Omental fat pad (tissue), 4 donors: ENCODE measurements at places on chromosomes 16 and 17.

DNA sequence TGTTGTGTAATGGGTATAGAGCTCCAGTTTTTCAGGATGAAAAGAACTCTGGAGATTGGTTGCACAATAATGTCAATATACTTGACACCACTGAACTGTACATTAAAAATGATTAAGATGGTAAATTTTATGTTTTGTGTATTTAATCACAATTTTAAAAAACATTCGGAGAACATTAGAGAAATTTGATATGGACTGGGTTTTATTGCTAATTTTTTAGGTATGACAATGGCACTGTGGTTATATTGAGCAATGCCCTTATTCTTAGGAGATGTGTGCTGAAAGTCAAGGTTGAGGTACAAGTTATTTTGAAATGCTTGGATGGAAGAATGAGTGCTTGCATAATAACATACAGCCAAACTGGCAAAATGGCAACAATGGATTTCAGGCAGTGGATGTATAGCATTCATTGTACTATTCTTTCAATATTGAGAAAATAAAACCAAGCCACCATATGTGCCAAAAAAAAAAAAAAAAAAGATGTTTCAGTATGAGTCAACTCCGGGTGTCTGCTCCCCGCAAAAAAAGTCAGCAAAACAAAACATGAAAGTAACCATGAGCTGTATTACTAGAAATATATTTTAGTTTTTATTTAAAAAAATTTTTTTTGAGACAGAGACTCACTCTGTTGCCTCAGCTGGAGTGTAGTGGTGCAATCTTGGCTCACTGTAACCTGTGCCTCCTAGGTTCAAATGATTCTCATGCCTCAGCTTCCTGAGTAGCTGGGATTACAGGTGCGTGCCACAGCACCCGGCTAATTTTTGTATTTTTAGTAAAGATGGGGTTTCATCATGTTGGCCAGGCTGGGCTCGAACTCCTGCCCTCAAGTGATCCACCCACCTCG, 19.8 kb downstream of the HOXB1 start:
- no peak for DNase-seq

- DNase-seq, result no peak
Observed at GRCh38 chr17:71398025-71398424, 722.8 kb upstream of the SOX9 start.

GRCh38 chr16:87681981-87682570, 79.8 kb downstream of the JPH3 start:
- no peak for DNase-seq

- no peak for DNase-seq
Observed at GRCh38 chr16:87098976-87099720, 218.0 kb downstream of the C16orf95 start.

GRCh38 chr16:24976061-24976779, 38.9 kb downstream of the ARHGAP17 start:
- DNase-seq, result no peak

GRCh38 chr17:11898526-11899235, 98.6 kb downstream of the ZNF18 start:
- no peak for DNase-seq

- no peak for DNase-seq
Observed at GRCh38 chr17:17493986-17494466, 2.2 kb downstream of the RASD1 start.

GRCh38 chr17:81345228-81346089, 49.8 kb upstream of the BAHCC1 start:
- no peak for DNase-seq

GRCh38 chr17:48462946-48463345, 32.9 kb upstream of the SKAP1 start:
- DNase-seq, result no peak

GRCh38 chr16:81481207-81481821, 36.7 kb downstream of the CMIP start:
- no peak for DNase-seq

- DNase-seq, result no peak
Observed at GRCh38 chr16:27029525-27029924, 37.2 kb upstream of the C16orf82 start.

DNA sequence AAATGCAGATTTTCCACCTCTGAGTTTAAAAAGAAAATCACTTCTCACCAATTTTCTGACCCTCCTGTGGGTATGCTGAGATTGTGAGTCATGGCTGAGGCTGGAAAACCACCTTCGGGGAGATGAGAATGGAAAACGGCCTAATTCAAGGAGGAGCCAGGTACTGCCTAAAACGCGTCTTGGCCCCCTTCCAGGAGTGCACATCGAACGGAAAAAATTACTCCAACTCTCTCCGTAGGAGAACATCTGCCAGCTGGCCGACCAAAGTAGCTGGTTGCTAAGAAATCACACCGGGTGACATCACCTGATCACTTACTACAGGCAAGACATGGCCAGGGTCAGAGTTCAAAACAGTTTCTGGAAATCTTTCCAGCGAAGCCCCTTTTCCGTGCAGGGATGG, 107.6 kb downstream of the ZNF423 start:
- DNase-seq, result peak; percentile 63

DNA sequence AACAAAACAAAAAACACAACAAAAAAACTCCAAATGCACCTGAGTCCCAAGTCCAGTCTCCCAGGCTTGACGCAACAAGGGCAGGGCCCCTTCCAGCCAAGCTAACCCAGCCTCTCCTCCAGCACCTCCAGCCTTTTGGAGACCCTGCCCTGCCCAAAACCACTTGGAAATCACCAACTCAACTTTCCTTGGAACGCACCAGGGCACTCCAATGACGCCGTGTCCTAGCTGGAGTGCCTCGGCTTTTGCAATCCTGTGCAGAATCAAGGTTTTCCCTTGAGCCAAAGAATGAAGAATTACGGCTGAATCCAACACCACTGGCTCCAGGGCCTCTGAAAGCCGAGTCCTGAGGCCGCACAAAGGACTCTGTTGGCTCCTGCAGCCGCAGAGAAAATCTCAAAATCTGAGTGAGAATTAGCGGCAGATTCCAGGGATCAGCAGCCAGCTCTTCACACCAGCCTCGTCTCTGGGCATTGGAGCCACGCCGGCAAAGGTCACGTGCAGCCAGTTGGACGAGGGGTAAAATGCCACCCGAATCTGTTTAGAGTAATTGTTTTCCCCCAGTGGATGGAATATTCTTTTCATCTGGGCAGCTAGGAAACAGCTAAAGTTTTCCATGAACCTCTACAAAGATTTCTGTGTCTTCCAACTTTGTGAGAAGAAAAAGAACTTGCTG, 9.7 kb upstream of the BAIAP2 start:
- no peak for DNase-seq

DNA sequence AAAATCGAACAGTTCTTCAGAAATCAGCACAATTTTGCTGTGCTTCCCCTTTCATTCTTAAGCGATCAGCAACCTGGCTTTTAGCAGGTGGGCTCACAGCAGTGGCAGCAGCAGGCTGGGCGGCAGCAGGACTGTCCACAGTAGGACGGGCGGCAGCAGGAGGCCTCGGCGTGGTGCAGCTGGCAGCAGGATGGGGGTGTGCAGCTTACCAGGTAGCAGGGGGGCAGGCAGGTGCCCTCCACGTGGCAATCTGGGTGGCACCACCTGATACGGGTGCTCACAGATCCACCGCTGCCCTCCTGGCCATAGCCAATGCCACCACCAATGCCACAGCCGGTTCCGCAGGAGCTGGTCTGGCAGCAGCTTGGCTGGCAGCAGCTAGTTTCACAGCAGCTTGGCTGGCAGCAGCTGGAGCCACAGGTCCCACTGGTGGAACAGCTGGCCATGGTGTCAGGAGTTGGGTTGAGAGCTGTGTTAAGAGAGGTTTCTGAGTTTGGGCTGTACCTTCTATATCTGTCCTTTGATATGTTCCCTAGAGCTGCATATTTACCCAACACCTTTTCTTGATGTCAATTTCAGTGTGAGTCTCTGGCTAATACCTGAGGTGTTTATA, at the start of gene KRTAP1-4:
TSS of gene KRTAP1-4 (minus strand) at position 563 of the 613 bp plus-strand sequence. CDS start at position 446, 117 bp downstream.
- no peak for DNase-seq

DNA sequence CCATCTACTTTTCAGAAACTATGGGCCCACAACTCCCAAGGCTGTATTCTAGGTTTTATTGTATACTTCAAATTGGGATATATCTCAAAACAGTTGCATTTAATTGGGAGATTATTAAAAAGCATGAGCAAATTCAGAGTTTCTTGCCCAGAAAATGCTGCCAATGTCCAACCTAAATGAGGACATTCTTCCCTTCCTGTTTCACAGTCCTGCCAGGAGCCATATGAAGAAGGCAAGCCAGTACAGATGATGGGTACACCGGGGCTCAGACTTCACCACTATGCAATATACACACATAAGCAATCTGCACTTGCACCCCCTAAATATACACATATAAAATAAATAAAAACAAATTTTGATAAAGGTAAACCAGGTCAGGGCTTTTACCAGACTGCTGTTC, 34.0 kb upstream of the CBLN1 start:
- no peak for DNase-seq

DNA sequence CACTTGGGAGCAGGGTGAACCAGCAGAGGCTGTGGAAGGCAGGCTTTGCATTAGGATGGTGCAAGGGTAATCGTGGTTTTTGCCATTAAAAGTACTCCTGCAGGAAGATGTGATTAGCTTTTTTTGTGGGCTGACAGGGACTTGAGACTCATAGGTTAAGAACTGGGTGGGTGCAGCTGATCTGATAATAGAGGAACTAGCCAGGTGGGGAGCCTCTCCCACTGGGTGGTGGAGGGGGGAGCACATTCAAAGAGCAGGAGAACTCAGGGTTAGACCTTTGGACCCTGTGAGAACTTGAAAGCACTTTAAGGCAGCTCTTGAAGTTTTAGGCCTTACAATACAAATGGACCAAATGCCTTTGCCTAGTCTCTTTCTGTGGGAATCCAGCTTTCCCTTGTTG, 32.4 kb downstream of the CCL4 start:
- DNase-seq, result no peak

DNA sequence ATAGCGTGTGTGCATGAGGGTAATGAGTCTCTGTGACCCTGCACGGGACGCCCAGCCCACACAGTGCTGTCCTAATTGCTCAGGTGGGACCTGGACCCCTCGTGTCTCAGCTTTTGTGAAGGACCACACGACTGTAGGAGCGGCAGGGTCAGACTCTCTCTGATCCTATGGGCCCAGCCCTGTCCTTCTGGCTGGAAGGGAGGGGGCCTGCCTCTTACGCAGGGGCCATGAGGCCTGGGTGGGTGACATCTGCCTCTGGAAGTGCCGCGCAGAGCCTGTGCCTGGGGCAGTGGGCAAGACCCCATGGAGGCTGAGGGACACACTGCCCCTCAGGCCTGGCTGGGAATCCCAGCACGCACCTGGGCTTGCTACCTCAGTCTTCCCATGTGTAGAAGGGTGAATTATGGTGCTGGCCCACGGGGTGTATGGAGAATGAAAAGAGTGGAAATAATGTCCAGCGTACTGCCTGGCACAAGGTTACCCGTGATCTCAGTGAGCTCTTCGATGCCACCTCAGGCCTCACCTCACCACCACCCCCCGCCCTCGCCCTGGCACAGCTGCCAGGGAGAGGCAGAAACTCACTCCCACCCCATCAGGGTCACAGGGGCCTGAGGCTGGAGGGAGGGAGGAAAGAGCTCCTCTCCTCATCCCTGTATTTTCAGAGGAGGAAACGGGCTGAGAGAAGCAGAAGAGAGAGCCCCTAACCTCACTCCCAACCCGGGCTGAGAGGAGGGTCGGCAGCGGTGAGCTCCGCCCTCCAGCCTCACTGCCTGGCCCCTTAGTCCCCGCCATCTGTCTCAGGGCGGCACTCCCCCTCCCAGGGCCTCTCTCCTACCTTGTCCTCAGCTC, 27.1 kb upstream of the DBNDD1 start:
- DNase-seq, result no peak

GRCh38 chr16:66251476-66252160, 114.9 kb upstream of the CDH5 start:
- no peak for DNase-seq

DNA sequence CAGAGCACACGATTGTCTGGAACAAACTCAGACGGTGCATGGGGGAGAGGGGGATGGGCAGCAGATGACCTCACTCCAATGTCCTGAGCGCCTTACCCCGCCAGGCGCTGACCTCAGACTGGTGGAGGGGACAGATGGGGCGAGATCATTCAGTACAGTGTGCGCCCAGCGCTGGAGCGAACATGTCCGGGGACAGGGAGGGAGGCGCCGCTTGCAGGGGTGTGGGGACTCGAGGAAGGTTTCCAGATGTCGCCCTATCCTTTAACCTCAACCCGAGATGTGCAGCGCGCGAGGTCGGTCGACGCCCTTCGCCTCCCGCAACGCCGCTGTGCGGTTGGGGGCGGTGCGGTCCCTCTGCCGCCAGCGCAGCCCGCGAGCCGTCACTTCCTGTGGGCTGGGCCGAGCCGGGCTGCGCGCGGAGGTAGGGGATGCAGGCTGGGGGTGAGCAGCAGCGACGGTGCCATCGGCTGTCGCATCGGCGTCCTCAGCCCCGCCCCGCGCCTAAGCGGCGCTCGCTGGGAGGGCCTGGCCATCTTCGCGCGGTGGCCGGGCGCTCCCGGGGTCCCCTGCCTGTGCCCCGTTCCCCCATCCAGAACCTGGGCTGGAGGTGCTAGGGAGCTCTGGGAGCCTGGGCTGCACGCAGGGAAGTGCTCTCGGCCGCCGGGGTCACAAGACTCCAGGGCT, 5.3 kb upstream of the CDR2L start:
- no peak for DNase-seq

DNA sequence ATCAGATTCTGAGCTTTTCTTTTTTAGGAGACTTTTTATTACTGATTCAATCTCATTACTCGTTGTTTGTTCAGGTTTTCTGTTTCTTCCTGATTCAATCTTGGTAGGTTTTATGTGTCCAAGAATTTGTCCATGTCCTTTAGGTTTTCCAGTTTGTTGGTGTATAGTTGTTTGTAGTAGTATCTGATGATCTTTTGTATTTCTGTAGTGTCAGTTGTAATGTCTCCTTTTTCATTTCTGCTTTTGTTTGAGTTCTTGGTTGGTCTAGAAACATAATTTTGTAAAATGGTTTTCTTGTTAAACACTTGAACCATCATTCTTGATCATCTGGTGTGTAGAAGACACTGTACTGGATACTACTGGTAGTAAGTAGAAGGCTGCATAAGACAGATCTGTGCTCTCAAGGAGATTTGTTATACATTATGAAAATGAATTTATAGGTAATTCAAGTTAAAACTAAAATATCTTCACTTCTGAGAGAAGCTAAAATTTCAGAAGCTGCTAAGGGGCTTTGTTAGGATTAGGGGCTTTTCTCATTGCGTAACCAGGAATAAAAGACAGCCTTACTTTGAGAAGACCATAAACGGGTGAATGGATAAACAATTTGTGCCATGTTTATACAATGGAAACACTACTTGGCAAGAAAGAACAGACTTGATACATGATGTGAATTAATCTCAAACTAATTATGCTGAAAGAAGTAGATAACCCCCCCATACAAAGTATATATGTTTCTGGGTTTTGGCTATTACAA, 44.0 kb downstream of the NSRP1 start:
- DNase-seq, result no peak
